ENCODE measurements at places on chromosomes 11 and 22.

DNA sequence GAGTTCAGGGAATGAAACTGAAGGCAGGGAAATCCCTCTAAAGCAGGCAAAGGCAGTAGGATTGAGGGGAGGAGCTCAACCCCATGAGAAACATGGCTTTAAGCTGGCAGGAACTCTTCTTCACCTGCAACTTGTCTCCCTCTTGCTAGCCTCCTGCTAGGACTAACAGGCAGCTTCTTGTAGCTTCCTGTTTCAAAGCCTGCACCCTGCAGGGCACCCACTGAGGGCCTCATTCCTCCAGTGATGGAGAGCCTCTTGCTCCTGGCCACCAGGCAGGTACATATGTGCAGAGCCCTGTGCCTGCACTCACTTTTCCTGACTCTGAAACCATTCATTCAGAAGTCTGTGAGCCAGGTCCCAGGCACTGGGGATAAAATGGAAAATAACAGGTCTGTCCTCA is 137.0 kb downstream of the SERGEF start:
- DNase-seq: no peak

DNA sequence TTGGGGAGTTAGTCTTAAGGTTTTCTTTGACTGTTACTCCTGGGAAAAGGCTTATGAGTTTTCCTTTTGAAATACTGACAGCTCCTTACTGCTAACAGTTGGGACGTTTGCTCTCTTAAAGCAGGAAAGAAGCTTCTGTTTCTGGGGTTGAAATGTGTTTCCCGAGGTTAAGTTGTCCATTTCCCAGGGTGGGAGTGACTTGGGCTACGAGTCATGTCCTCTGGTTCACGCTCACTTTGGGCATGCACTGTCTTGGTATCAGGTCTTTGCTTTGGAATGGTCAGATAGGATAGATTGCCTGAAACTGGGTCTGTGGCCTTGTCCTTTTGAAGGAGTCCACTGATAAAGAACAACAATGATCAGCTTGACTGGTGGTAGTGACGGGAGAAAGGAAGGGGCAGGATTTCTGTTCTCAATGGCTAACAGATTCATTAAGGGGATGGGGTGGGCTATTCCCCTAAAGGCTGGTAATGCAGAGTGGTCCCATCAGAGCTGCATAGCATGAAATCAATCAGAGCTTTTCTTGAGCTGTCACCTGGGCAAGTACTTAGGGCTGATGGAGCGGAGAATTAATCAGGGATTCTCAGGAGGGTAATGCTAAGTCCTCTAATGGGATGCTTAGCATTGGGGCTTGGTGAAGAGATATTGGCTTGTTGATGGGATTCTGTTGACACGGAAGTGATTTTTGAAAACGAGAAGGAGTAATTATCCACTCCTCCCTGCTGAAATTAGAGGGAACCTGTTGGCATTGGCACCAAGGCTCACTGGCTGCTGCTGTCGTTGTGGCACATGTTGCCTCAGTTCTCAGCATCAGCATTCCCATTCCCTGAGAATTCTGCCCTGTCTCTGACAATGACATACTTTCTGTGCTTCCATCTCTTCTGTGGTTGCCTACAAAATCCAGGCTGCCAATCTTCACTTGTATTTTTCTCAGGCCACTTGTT is 81.6 kb downstream of the TEAD1 start:
- no peak for DNase-seq

DNA sequence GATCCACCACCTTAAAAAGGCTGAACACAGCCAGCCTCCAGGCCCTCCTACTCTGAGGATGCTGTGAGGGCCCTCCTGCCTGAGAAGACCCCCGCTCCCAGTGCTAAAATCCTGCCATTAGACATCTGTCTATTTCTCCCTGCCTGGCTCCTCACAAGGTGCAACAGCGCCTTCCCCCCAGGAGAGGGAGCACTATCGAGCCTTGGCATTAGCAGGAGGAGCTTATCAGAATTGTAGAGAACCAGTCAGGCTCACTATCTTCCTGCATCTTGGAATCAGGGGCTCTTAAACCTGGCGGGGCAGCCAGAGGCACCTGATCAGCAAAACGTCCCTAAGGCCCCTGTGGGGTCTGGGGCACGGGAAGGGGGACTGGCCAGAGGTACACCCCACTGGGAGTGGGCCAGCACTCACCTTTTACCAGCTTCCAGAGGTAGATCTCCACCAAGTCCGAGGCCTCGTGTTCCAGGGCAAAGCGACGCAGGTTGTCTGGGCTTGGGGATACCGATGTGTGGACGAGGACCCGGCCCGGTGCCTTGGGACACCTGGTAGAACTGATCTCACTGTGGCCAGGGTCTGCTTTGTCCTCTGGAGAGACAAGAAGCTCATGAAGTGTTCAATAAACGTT is 28.7 kb downstream of the CHRDL2 start:
- DNase-seq: no peak

- no peak for DNase-seq
Measured at GRCh38 chr22:24540470-24540869, 14.5 kb downstream of the GUCD1 start.

- DNase-seq: no peak
Measured at GRCh38 chr11:8041576-8041975, 39.4 kb upstream of the TUB start.

- no peak for DNase-seq
Measured at GRCh38 chr11:31805037-31805628, 6.0 kb downstream of the PAX6 start.

DNA sequence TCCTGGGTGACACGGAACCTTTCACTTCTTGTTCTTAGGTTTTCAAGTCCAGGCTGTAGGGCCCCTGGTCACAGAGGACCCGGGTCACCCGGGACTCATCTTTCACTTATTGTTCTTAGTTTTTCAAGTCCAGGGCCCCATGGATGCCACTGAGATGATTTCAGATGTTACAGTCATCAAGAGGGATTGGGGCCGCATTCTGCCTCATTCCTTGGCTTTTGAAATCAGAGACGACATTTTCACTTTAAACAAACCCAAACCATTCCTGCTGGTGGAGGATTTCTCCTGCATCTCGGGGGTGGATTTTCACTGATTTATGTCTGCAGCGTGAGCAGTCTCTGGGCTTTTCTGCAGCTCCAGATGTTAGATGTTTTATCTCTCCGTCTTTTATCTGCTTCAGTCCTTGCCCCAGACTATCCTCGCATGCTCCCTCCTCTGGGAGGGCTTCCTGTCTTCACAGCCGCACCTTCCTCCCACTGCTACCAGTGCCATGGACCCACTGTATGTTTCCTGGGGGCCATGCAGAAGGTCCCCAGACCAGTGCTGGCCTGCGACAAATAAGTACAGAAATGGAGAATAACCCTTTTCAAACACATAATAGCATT is 27.4 kb downstream of the FBLN1 start:
- no peak for DNase-seq

- no peak for DNase-seq
Measured at GRCh38 chr11:76634886-76635285, 35.7 kb downstream of the LRRC32 start.

DNA sequence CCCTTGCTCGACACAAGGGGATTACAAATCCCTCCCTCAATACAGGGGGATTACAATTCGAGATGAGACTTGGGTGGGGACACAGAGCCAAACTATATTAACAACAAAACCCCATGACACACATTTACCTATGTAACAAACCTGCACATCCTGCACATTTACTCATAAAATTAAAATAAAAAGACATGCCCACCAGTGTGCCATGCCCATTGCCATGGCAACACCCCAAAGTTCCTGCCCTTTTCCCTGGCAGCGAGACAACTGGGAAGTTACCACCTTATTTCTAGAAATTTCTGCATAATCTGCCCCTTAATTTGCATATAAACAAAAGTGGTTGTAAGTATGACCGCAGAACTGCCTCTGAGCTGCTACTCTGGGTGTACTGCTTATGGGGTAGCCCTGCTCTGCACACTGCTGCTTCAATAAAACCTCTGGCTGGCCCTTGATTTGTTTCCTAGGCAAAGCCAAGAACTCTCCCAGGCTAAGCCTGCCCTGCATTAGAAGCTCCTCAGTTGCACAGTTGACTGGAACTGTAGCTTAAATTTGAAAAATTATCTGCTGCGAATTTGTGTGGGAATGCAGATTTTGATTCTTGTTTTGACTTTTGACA is 8.6 kb upstream of the INCENP start:
- no peak for DNase-seq

GRCh38 chr11:112277941-112278340 is 17.3 kb upstream of the PLET1 start:
- DNase-seq: no peak

DNA sequence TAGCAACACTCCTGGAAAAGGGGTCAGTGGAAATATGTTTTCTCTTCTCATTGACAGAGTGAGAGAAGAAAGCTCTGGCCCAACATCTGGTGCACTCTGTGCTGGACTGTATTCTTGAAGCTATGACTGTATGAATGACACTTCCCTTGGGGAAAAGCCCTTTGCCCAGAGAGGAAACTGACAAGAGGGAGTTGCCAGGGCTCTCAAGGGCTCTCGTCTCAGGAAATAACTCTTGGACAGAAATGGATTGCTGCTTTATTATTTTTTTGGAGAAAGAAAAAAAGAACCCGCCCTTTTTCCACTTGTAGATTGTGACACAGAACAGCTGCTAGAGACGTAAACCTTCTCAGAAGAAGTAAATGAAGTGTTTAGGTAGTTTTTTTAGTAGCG is 11.4 kb downstream of the ETS1 start:
- no peak for DNase-seq

- DNase-seq: no peak
Measured at GRCh38 chr11:113104691-113105251, 143.6 kb downstream of the NCAM1 start.

GRCh38 chr11:3341298-3341697 is 37.6 kb downstream of the ZNF195 start:
- no peak for DNase-seq

- DNase-seq: no peak
Measured at GRCh38 chr11:72111300-72112142, 974 bp downstream of the ANAPC15 start.

DNA sequence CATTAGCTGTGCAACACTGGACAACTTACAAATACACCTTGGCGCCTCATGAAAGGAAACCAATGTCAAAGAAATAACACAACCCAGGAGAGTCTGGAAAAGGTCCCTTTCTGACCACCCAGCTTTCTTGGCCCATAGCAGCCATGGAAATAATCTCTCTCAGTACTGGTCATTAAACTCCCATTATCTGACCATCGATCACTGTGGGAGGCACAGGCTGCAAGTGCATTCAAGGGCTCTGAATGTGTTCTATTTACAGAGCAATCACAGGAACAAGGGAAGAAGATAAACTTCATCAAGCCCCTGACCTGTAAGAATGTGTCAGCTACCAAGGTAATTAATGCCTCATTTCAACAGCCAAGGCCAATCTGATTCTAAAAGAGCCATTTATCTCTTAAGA is 40.1 kb downstream of the CTSC start:
- DNase-seq: no peak
